GM03348 (cell line): ENCODE measurements at places on chromosomes 5 and 9.

DNA sequence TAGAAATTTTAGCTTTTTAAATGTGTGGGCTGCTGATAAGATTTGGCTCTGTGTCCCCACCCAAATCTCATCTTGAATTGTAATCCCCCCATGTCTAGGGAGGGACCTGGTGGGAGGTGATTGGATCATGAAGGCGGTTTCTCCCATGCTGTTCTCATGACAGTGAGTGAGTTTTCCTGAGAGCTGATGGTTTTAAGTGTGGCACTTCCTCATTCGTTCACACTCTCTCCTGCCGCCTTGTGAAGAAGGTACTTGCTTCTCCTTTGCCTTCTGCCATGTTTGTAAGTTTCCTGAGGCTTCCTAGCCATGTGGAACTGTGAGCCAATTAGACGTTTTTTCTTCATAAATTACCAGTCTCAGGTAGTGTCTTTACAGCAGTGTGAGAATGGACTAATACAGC is 127.8 kb upstream of the MVB12B start:
- no peak for DNase-seq

GRCh38 chr5:69331528-69332445 is 814 bp downstream of the CCDC125 start:
- DNase-seq, result no peak

GRCh38 chr5:68751661-68752060 is 342.2 kb upstream of the SLC30A5 start:
- no peak for DNase-seq

GRCh38 chr9:124300312-124300711 is 42.6 kb downstream of the NEK6 start:
- DNase-seq, result no peak

- DNase-seq, result no peak
Observed at GRCh38 chr9:110284211-110284844, 28.0 kb upstream of the TXN start.

- no peak for DNase-seq
Observed at GRCh38 chr9:96501633-96502538, 51.9 kb downstream of the HABP4 start.

GRCh38 chr9:92656537-92656925 is 13.4 kb downstream of the IPPK start:
- no peak for DNase-seq

DNA sequence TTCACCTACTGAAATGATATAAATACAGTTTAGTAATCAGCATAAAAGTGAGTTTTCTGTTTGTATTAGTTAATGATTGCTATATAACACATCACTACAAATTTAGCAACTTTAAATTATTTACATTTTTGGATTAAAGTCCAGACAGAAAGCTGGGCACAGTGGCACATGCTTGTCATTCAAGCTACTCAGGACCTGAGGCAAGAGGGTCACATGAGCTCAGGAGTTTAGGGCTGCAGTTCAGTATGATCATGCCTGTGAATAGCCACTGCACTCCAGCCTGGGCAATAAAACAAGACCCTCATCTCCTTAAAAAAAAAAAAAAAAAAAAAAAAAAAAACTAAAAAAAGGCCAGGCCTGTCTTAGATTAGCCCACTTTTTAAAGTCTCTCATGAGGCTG is 273.6 kb upstream of the CTNND2 start:
- no peak for DNase-seq

DNA sequence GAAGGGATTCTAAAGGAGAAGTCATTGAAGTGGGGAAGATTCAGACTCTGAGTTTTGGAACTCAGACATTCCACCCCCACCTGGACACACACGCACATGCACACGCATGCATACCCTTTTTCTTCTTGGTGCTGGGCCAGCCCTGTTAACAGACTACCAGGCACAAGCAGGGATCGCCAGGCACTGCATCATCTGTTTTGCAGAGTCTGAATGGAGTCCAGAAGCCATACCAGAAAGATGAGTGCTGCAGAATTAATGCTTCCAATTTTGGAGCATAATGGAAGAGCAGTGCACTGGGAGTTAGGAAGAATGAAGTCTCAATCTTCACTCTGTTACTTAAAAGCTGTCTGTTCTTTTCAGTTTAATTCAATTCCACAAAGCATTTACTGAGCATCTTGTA is 95.5 kb downstream of the PDE8B start:
- DNase-seq, result peak; percentile 76

DNA sequence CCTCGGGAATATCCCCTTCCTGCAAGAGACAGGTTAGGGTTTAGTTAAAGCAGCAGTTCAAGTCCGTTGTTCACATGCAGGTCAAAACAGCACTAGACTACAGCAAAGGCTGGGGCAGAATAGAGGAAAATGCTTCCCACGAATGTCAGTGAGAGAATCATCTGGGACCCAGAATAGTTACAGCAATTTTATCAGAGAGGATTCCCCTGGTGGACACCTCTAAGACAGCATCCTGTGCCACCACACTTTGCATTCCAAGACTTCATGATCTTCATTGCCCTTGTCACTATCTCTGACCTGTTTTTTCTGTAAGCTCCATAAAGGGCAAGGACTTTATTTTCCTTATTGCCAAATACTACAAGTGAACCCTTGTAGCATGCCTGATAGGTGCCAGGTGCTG is 12.9 kb downstream of the GRXCR2 start:
- DNase-seq, result no peak

- no peak for DNase-seq
Observed at GRCh38 chr9:98254228-98255060, 1.0 kb downstream of the TBC1D2 start.

- DNase-seq, result no peak
Observed at GRCh38 chr5:41637424-41637823, 127.0 kb upstream of the PLCXD3 start.

DNA sequence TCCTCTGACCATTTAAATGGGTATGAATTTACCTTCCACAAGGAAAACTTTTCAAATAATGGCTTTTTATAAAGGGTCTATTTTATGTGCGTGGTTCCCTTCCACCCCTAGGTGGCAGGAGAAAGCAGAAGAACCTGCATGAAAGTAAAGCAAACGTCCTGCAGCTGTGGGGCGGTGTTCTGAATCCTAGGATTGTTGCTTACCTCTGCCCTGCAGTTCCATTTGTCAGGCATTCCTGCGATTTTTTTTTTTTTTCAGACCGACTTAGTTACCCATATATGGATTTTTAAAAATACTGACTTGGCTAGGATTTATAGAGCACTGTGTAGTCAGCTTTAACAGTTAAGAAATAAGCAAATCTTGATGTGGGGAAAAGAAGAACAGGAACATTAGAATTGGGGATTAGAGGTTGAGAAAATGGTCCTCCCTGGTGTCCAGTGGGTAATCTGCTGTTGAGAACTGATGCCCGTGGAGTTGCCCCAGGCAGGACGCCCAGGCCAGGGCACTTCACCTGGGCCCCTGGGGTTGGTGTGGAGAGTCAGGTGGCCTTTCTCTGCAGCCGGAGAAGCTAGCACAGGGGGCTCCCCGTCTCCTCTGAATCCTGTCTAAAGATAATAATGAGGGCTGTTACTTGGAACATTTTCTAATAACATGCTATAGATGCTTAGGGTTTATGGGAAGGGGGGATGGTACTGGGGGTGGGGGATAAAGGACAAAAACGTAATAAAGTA is 30.4 kb upstream of the LTC4S start:
- DNase-seq, result peak; percentile 81

GRCh38 chr5:55959208-55959607 is 35.6 kb downstream of the IL6ST start:
- DNase-seq, result no peak

DNA sequence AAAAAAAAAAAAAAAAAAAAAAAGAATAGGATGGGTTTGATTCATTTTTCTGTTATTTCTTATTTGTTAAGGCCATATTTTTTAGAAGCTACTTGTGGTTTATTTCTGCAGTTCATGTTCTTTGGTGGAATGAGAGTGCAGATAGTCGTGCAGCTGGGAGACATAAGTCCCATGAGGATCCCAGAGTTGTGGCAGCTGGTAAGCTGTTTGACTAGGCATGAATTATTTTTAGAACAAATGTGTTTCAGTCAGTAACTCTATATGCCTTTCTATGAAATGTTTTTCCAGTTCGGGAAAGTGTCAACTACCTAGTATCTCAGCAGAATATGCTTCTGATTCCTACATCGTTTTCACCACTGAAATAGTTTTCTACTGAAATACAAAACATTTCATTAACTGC is 5.0 kb upstream of the NIPSNAP3B start:
- DNase-seq, result no peak

DNA sequence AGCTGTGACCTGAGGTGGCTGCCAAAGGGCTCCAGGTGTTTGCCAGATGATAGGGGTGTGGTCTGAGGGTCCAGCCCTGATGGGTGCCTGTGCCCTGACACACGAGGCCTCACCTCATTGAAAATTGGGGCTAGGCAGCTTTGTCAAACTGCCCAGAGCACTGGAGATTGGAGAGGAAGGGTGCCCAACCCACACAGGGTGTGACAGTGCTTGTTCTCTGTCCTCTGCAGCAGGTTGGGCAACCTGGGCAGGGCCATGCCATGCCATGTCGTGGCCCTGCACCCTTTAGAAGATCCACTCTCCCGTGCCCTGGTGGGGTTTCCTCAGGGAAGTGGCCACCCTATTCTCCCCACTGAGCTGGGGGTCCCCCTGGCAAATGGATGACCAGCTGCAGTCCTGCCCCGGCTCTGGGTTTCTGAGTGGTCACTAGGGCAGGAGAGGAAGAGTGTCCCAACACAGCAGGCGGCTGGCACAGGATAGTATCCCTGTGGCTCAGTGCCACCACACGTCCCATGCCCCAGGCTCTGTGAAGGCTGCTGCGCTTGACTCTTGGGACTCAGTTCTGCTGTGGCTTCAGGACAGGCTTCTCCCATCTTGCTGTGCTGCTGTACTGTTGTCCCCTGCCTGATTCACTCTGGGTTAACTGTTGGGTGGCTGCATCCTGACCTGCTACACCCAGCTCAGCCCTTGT is 100.8 kb upstream of the PITX1 start:
- DNase-seq, result no peak

- DNase-seq, result peak; percentile 71
Observed at GRCh38 chr5:96297867-96298266, 135.2 kb downstream of the PCSK1 start.

DNA sequence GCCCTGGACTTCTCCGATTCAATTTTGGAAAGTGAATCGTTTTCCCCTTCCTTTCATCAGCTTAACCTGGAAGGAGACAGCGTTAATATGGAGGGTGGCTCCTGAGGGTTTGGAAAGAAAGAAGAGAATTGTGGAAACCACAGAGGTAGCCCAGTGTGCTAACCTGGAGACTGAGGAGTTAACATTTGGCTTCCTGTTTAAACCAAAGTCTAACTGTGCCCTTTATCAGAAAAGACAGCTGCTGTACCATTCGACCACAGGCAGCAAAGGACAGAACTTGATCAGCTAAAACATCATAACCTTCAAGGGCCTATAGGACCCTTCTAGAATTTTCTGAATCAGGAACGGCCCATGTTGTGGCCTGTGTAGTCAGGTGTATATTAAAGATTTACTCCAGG is 735 bp downstream of the IDNK start:
- peak; percentile 20 for DNase-seq

DNA sequence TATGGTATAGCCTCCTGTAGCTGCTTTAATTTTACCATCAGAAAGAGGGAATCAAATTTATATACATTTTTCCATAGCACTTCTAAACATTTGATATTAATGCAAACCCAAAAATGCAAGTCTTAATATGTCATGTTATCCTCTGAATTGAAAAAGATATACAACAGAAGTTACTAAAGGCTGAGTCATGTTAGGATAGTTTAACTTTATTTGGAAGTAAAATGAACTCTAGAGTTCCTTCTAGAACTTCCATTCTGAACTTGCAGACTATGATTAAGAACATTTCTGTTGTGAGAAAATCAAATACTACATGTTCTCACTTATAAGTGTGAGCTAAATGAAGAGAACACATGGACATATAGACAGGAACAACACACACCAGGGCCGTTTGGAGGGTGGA is 317.3 kb upstream of the PRR16 start:
- peak; percentile 16 for DNase-seq
